ENCODE measurements at places on chromosomes 11 and 22.

DNA sequence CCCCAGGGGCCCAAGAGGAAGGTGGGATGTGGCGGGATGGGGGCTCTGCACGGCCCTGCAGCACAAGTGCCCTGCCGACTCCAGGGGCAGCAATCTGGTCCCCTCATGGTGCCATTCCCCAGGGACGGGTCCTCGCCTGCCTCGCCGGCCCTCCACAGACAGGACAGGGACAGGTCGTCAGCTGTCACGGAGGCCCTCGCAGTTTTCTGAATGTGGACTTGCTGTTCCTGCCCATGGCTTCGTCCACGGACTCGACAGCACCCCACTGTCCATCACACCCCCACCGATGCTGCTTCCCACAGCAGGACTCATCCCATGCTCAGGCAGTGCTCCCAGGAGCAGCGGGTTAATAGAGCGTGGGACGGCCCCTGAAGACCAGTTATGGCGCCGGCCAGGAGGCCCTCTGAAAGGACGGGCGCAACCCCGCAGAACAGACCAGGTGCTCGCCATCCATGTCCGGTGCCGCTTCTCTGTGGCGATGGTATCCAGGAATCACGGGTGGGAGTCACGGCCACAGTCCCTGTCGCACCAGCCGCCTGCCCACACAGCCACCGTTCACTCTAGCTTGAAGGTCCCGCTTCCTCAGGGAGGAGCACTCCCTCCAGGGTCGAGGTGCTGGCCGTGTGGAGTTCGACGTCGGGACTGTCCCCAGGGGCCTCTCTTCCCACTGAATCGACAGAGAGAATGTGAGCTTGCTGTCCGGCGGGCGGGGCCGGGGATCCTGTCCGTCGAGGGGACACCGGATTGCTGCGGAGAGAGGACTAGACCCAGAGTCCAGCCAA lies 18.5 kb upstream of the MUC2 start:
- DNase-seq: no peak

GRCh38 chr11:68373189-68373814 lies 60.9 kb downstream of the LRP5 start:
- no peak for DNase-seq

- no peak for DNase-seq
Observed at GRCh38 chr11:863023-863909, 20.6 kb downstream of the TSPAN4 start.

- no peak for DNase-seq
Observed at GRCh38 chr11:86360775-86361395, 13.8 kb upstream of the CCDC81 start.

DNA sequence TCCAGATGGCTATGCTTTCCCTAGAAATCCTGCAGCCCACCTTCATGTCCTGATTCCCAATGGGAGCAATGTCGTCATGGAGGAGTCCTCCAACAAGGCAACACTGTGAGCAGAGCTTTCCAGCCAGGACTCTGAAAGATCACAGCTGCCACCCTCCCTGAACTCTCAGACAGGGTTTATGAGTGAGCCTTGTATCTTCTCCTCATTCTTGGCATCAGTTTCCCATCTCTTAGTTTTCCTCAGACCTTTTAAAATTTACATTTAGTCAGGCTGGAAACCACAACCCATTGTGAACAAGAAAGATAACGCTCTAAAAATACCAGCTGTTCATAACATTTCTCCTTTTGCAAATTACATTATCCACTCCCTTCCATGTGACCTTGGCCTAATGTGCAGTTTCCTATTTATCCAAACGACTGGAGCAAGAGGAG lies 15.6 kb upstream of the LYVE1 start:
- DNase-seq: no peak

GRCh38 chr22:32444068-32444467 lies 20.2 kb downstream of the BPIFC start:
- peak; percentile 22 for DNase-seq

DNA sequence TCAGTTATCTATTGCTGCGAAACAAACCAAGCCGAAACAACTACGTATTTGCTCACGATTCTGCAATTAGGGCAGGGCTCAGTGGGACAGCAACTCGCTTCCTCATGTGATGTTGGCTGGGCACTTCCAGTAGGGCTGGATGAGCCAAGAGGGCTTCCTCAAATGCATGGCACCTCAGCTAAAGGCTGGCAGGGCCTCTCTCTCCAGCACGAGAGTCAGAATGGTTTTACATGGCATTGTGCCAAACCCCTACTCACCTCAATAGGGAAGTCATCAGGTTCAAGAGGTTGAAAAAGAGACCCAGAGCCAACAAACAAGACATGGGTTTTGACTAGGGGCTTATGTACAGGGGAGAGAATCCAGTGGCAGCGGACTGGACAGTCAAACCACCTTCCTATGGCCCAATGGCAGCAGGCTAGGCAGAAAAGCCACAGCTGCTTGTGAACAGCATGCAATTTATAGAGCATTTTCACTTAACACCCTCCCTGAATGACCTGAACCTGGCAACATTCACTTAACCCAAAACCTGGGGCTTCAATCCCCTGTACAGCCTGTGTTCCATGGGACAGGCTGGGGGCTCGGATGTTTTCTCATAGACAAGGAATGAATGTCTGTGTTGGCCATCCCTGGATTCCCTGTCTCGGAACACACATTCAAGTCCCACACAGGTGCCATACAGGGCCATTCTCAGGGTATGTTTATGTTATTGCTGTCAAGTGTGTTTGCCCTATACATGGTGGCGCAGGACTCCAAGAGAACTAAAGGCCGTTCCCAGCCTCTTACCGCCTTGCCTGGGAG lies 154.2 kb upstream of the NAV2 start:
- DNase-seq: no peak

- peak; percentile 58 for DNase-seq
Observed at GRCh38 chr11:122101625-122102291, 14.3 kb downstream of the BLID start.

GRCh38 chr11:123301013-123301591 lies 106.1 kb upstream of the CLMP start:
- no peak for DNase-seq

GRCh38 chr11:34840736-34841386 lies 75.3 kb downstream of the APIP start:
- no peak for DNase-seq

GRCh38 chr22:17596226-17596625 lies 32.3 kb downstream of the ATP6V1E1 start:
- no peak for DNase-seq

GRCh38 chr11:70825893-70826540 lies 426.4 kb downstream of the SHANK2 start:
- no peak for DNase-seq

- DNase-seq: no peak
Observed at GRCh38 chr11:659532-660085, 22.5 kb downstream of the DRD4 start.

GRCh38 chr11:32098142-32098903 lies 7.4 kb downstream of the RCN1 start:
- DNase-seq: no peak

DNA sequence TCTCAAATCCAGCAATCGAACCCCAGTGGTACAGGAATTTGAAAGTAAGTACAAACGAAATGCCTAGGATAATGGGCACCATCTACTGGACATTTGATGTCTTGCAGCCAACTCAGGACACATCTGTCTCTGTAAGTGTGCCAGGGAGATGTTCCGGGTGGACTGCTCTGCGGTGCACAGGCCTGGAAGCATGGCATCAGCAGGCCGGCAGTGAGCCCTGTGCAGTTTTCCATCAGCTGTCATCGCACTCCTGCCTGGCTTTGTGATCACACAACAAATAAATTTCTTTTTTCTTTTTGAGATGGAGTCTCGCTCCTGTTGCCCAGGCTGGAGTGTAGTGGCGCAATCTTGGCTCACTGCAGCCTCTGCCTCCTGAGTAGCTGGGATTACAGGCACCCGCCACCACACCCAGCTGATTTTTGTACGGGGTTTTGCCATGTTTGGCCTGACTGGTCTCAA lies 71.0 kb downstream of the JAM3 start:
- peak; percentile 7 for DNase-seq

- DNase-seq: no peak
Observed at GRCh38 chr11:68424101-68424632, 36.4 kb upstream of the PPP6R3 start.

DNA sequence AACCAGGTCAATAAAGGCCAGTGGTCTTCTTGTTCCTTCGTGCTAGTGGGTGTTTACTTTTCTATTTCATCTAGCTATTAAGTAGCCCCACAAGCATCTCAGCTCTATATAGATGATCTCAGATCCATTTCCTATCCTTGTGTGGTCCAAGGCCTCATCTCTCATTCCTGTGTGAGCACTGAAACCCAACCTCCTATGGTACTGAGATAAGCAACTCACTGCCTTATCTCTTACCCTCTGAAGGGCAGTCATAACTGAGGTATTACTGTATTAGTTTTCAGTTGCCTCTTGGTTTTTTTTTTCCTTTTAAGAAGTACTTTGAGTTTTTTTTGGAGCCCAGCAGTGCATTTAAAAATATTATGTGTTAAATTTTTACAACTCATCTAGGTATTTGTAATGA lies 28.3 kb downstream of the ACER3 start:
- DNase-seq: no peak

GRCh38 chr11:57619331-57619730 lies 21.8 kb downstream of the SERPING1 start:
- no peak for DNase-seq

- DNase-seq: no peak
Observed at GRCh38 chr11:69971741-69972140, 106.4 kb upstream of the ANO1 start.

- no peak for DNase-seq
Observed at GRCh38 chr22:42228483-42228882, 42.0 kb downstream of the TCF20 start.

DNA sequence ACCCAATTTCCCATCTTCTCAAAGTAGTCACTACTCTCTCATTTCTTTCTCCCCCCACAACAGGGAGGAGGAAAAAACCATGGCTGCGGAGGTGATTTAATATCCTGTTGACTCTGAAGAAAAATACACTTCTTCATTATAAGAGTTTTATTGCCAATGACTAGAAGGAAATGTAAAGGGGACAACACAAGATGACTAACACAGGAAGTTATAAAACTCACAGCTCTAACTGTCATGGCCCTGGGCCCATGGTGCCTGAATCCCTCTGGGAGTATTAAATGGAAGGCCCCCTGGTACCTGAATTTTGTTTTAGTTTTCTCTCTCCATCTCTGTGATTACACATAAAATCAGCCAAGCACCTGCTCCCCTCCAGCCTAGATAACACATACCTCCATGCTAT lies 352.8 kb upstream of the FAT3 start:
- DNase-seq: no peak

DNA sequence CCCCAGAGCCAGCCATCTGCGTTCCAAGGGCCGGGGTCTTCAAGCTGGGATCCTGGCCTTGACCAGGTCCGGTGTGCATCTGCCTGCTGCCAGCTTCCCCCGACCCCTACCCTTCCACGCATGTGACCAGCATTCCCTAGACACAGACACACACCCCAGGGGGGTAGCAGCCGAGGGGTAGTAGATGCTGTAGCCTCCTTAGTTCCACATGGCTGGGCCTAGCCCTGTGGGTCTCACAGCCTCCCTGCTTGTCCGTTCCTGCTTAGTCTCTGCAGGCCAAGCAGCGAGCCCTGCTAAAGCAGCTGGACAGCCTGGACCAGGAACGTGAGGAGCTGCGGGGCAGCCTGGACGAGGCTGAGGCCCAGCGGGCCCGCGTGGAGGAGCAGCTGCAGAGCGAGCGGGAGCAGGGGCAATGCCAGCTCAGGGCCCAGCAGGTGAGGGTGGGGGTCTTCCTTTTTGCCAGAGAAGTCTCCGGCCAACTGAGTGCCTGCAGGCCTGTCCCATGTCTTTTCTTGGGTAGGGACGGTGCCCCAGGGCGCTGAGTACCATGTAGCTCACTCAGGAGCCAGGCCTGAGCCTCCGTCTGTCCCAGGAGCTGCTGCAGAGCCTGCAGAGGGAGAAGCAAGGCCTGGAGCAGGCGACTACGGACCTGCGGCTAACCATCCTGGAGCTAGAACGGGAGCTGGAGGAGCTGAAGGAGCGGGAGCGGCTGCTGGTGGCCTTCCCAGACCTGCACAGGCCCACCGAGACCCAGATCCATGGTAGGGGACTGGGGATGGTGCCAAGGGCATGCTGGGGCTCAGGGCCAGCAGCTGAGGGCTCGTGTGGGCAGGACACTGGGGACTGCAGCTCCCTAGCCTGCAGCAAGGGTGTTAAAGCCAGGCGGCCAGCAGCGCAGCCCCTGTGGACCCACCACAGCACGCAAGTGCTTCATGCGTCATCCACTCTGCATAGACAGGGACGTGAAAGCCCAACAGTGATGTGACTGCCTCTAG lies 13.6 kb downstream of the RNF215 start:
- no peak for DNase-seq

DNA sequence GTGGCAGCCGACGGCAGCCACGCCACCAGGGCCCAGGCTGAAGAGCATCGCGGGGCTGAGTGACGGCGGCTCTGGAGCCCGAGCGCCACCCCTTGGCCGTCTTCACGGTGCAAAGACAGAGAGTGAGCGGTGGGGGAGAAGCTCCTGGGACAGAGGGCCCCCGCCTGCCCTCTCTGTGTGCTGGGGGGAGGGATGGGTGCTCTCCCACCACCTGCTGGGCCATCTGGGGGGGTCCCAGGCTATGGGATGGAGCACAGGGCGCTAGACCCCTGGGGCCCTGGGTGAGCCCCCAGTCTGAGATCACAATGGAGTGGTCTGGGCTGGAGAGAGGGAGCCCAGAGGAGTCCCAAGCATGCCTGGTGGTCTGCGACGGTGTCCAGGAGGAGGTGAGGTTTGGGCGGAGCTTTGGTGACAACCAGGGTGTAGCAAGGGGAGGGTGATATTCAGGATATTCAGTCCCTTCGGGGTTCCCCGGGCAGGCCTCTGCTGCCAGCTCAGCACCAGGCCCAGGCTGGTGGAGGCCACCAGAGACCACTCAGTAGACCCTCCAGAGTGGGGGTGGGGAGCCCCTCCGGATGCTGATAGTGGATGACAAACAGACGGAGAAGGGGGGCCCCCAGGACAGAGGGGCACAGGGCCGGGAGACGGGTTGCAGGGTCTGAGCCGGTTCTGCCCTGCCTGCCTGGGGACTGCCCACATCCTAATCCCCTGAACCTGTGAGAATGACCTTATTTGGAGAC lies 78.1 kb upstream of the PRR5 start:
- DNase-seq: no peak

DNA sequence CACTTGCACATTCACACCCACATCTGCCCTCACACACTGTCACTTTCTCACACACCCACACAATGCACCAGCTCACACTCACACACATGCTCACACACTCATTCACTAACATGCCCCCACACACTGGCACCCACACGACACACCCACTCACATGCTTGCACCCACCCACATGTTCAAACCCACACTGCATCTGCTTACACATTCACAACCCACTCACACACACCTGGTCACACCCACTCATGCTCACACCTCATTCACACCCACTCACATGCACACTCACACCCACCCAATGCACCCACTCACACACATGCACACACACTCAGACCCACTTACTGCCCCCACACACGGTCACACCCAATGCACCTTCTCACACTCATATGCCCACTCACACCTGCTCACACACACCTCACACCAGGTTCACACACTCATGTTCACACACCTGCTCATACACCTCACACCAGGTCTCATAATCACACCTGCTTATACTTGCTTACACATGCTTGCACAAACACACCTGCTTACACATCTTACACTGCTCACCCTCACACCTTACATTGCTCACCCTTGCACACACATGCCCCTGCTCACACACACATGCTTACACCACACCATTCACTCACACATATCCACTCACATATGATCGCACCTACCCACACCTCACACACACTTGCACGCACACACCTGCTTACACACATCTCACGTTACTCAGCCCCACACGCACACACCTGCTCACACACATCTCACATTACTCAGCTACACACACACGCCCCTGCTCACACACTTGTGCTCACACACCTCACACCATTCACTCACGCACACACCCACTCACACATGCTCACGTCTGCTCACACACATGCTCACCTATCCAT lies 3.9 kb upstream of the MYBPC3 start:
- DNase-seq: no peak

- no peak for DNase-seq
Observed at GRCh38 chr11:11182261-11182660, 170.8 kb downstream of the CSNK2A3 start.

Measured in NCI-H1930 (cell line).